Peyer's patch (tissue), 4 donors: ENCODE measurements at places on chromosomes 11 and 22.

DNA sequence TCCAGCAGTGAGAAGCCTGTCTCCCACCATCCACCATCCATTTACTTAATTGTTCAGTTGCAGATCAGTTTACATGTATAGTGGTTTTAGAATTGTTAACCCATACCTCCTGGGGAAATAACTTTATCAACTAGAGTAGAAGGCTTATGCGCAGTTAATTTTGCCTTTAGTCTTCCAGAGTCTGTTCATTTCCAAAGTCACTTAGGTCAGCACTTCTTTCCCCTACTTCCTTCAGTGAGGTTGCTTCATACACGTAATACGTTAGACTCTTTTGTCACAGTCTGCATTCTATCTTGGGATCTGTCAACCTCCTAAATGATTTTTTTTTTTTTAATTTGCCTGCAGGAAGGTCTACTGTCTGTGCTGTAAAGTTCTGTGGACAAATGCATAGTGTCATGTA lies 495.6 kb upstream of the ISX start:
- DNase-seq: no peak

- no peak for DNase-seq
Observed at GRCh38 chr11:80473562-80473961, 1032.7 kb upstream of the TENM4 start.

GRCh38 chr11:72232260-72233055 lies 7.9 kb downstream of the INPPL1 start:
- DNase-seq: peak; percentile 44

- no peak for DNase-seq
Observed at GRCh38 chr22:45493286-45493771, 9.4 kb upstream of the FBLN1 start.

DNA sequence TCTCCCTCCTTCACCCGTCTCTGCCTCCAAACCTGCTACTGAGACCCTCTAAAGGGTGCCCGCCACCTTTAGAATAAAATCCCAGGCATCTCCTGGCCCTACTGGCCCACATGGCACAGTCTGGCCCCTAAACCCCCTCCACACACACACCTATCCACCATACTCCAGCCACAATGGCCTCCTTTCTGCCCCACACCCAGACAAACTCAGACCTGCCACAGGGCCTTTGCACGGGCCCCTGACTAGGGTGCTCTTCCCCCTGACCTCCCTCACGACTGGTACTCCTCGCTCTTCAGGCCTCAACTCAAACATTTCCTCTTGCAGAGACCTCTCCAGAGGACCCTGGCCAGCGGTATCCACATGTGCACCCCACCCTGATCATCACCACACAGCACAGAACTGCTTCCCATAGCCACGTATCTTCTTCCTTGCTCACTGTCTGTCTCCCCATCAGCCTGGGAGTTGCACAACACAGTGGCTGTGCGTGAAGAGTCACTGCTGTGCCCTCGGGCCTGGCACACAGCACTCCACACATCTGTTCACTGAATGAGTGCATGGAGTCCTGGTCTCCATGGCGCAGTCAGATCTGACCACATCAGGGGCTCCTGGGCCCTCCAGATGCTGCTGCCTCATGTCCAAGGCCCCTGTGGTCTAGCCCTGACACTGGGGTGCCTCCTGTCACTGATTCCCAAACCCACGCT lies 66.2 kb upstream of the TCF20 start:
- DNase-seq: no peak

DNA sequence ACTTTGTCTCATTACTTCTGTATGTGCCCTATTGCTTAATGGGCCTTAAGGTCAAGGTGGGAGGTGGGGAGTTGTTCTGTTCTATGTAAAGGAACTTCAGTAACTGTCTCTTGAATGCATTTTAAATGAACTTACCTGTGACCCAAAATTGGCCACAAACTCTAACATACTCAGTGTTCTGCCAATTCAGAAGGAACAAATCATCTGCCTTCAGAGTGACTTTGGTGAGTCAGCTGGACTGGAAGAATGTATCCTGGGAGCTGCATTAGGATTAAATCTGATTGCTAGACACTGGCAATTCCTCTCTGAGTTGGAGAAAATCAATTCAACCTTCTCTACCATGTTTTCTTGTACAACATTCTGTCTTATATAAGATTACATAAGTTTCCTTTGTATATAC lies 1104.8 kb downstream of the DLG2 start:
- DNase-seq: no peak

GRCh38 chr11:134170919-134171281 lies 52.9 kb downstream of the NCAPD3 start:
- no peak for DNase-seq

DNA sequence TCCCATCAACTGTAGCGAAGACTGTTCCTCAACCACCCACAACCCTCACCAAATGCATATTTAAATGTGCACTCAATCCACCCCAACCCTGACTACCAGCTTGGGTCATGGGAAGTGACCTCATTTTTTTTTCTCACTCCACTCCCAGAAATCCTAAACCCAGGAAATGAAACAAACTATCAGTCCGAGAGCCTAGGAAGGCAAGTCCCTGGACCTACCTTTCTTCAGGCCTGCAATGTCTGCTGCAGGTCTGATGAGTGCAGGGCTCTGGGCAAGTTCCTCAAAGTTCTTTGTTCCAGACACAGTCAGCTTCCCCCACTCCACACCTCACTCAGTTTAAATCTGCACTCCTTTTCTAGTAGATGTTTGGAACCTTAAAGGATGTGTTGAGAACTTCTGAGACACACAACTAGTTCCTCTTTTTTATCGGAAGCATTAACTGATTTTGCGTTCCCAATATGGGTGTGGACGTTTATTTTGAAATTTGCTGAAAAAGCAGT lies at the start of gene MS4A4E:
TSS of gene MS4A4E (minus strand) at position 398 of the 500 bp plus-strand sequence. CDS start 13,082 bp downstream, outside the sequence.
- DNase-seq: no peak

DNA sequence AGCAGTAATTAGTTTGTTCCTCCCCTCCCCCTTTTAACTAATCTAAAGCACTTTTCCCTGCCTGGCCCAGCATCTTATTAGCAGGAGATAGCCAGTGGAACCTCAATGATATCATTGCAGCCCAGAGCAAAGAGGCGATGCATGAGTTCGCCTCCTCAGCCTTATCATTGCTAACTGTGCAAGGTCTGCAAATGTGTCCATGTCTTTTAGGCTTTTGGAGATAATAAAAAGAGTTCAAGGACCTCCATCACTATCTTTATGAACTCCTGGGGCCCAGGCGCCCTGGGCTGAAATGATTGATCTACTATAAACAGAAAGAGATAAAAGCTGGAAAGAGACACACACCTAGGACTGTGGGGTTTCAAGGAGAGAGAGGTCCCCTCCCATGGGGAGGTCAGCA lies 124.2 kb upstream of the TBCEL start:
- DNase-seq: no peak

GRCh38 chr11:110026858-110027626 lies 66.2 kb upstream of the ZC3H12C start:
- no peak for DNase-seq

GRCh38 chr11:115848080-115848479 lies 343.9 kb upstream of the CADM1 start:
- no peak for DNase-seq

DNA sequence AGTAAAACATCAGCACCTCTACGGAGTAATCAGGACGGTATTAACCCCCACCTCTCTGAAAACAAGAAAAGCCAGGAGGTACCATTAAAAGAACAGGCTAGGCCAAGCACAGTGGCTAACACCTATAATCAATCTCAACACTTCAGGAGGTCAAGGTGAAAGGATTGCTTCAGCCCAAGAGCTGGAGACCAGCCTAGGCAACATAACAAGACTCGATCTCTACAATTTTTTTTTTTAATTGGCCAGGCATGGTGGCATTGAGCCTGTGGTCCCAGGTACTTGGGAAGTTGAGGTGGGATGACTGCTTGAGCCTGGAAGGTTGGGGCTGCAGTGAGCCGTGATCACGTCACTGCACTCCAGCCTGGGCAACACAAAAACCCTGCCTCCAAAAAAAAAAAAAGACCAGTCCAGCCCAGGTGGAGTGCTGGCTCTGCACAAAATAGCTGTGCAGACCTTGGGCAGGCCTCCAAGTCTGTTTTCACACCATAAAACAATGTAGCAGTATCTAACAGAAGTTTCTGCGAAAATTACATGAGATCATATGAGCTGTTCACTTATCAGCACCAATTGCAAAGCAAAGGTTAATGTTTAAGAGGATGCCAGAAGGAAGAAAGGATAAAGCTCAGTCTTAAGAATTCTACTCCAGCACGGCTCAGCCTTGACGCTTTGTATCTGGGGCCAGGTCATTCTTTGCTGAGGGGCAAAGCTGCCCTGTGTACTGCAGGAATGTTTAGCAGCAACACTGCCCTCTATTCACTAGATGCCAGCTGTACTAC lies 14.8 kb downstream of the CHKA start:
- no peak for DNase-seq

DNA sequence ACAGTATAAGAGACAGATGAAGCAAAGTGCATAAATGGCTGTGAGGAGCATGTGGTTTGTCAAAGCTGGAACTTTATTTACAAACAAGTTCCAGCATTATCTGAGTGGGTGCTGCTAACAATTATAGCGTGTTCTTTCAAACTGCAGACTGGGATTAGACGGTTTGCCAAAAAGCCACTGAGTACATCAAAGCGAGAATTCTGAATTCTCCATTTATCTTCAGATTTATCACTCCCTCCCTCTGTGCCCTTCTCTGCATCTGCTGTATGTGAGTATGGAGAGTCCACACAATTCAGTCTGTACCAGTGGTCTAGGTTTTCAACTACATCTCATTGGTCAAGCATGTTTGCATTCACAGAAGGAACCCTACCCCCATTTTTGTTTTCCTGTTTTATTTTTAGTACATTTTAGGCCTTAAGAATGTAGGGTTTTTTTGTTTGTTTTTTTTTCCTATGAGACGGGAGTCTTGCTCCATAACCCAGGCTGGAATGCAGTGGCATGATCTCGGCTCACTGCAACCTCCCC lies 18.1 kb upstream of the INCENP start:
- no peak for DNase-seq

DNA sequence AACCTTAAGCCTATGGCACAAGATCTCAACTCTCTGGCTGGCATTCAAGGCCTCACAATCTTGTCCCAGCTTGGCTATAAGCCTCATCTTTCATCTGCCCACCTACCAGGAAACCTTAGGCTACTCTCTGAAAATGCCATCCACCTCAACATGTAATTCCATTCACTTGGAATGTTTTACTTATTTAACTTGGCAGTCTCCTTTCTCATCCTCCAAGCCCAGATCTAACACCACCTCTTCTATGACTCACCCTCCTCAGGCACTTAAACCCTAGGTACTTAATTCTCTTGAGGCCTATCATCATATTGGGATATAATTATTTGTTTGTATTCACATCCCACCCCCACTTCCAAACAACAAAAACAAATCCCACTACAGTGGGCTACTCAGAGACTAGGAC lies 15.0 kb downstream of the POGLUT3 start:
- no peak for DNase-seq

DNA sequence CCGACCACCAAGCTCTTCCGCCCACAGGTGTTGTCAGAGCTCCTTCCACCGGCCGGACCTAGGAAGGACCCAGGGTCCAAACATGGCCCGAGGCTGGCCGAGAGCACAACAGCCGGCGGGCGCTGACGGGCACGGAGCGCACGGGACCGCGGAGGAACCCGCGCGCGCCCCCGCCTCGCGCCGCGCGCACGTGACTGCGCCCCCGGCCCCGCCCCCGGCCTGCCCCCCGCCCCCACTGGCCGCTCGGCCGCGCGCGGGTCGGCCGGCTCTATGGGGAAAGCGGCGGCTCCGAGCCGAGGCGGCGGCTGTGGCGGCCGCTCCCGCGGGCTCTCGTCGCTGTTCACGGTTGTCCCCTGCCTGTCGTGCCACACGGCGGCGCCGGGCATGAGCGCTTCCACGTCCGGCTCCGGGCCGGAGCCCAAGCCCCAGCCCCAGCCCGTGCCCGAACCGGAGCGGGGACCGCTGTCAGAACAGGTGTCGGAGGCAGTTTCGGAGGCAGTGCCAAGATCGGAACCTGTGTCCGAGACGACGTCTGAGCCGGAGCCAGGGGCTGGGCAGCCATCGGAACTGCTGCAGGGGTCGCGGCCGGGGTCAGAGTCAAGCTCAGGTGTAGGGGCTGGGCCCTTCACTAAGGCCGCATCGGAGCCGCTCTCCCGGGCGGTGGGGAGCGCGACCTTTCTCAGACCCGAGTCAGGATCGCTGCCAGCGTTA lies at the start of gene OSBP2:
TSS of gene OSBP2 (plus strand) at position 235 of the 711 bp plus-strand sequence. CDS start at position 271, 36 bp downstream.
- DNase-seq: peak; percentile 57

- DNase-seq: no peak
Observed at GRCh38 chr11:69609351-69609750, 31.6 kb upstream of the CCND1 start.

DNA sequence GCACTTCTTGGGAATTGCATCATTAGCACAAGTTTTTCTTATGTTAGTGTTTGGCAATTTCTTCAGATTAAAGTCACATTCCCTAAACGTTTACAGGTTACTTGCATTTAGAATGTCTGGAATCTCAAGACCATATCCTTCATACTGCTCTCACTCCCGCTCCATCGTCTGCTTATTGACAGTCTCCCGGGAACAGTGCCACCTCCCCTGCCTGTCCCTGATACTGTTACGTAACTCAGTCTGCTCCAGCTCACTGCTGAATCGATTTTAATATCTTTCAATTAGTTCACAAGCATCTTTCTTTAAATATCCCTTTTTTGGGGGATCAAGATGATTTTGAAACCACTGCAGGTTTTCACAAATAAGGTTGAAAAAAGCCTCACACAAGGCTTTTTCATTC lies 48.2 kb downstream of the GLYATL2 start:
- no peak for DNase-seq

DNA sequence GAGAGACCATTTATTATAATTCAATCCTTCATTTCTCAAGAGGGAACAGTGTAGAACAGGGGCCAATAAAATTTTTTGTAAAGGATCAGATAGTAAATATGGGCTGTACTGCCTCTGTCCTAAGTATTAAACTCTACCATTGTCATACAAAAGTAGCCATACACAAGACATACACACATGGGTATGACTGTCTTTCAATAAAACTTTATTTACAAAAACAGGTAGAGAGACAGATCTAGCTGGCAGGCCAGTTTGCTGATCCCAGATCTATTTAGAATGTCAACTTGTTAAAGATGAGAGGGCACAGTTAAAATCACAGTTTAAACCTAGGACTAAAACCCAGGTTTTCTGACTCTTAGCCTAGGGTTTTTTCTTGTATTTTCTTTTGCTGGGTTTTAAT lies 16.7 kb downstream of the TRAF6 start:
- no peak for DNase-seq

DNA sequence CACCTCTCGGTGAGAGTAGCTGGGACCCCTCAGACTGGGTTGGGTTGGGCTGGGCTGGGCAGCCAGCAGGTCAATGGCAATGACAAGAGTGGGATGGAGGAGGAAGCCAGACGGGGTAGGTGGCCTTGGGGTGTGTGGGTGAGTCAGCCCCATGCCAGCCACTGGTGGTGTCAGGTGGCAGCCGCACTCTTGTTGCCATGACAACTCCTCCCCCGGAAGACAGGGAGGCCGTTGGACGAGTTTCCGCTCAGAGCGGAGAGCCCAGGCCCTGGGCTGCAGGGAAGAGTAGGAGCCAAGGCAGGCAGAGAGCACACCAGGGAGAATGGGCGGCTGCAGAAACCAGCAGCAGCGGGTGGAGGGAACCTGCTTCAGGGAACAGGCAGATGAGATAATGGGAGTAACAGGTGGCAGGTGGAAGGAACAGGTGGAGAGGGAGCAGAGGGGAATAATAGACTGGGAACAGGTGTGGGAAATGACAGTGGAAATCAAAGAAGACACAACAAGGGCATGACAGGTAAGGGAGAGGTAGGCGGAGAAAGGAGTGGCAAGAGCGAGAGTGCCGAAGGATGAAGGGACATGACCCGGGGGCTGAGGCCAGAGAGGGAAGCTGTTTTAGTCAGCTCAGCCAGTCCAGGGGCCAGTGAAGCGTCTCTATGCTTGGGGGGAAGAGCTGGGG lies 8.7 kb downstream of the SPTBN2 start:
- peak; percentile 68 for DNase-seq

GRCh38 chr22:34993548-34993947 lies 72.4 kb upstream of the ISX start:
- DNase-seq: no peak
